Spinal cord (tissue), 10 donors: ENCODE measurements at places on chromosomes 4 and X. TPM values are rescaled to one million over a fixed set of nuclear protein-coding genes. Genes with fewer than 3 reads are reported as not detected.

DNA sequence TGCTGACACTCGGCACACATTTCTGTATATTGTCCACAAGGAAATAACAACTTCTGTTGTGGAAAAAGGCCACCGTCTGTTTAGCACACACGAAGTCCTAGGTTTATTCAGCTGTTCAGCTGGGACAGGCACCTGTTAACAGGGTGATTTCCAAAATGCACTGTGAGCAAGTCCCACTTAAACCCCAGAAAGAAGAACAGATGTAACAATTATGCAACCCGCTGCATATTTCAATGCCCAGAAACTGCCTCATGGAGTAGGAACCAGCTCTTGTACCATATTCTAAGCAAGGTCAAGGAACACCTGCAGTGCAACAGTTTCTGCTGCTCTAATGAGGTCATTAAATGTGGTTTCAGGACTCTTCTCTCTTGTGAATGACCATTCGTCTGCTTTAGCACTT, 77.1 kb downstream of the GEMIN8 start:
- H3K4me1 ChIP-seq: peaks cover 3% of the 10 kb centered on the region
- no peaks in the 10 kb centered on the region for H3K36me3 ChIP-seq
- no peak for DNase-seq
- peaks cover 34% of the 10 kb centered on the region for H3K27me3 ChIP-seq

DNA sequence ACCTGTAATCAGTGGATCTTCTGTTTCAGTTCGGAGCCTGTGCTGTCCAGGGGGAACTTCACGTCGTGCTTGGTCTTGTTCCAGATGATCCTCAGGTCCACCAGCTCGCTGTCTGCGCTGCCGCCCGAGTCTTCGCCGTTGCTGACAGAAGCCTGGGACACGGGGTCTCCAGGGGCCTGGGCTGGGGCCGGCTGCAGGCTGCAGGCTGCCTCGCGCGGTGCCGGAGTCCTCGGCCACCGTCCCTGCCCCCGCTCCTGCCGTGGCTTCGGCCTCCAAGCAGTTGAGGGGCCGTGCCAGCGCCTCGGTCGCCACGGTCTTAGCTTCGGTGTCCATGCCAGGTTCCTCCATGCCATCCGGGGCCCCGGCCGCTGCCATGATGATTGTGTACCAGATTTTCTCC, 37.3 kb upstream of the CCNI start:
- H3K27ac ChIP-seq: no peak overlapping the region
- no peak for DNase-seq
- no peaks in the 10 kb centered on the region for H3K27me3 ChIP-seq

GRCh38 chr4:8171984-8172924, 13.6 kb upstream of the ABLIM2 start:
- DNase-seq: no peak
- H3K36me3 ChIP-seq: no peaks in the 10 kb centered on the region
- no peak overlapping the region for H3K4me3 ChIP-seq
- no peaks in the 10 kb centered on the region for H3K27me3 ChIP-seq
- no peak overlapping the region for H3K27ac ChIP-seq

DNA sequence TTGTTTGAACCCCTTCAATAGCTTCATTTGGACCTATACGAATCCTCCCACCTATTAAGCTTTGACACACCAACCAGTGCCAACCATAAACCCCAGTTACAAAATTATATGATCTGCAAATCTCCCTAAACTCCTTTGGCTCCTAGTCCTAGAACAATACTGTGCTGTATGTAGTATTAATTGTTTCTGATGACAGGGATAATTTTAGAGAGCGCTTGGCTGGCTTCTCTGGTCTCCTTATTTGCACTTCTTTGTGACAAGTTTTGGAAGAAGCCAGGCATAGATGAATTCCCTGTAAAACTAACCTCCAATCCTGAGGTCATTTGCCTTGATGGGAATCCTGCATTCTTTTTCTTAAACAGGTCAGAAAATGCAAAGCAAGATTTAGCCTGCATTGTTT, 433.0 kb downstream of the PPARGC1A start:
- no peak overlapping the region for H3K27ac ChIP-seq
- no peak for DNase-seq
- H3K4me1 ChIP-seq: no peaks in the 10 kb centered on the region

The ZNF275 gene
- total RNA-seq: 14.1 TPM

DNA sequence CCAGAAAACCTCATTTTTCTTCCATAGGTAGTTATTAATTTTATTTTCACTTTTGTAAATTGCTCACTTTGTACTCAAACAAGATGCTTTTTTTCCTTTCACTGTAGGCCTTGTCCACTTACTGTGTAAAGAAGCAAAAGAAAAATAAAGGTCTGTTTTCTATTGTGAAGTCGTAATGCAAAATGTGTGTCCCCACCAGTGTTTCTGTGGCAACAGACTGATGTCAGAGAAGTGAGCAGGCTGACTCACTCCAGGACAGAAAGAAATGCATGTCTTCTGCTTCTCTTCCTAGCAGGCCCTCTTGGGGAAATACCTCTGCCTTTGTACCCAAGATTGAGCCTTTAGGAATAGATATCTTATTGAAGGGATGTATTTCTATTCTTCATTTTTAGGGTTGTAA, 30.3 kb downstream of the INPP4B start:
- H3K4me1 ChIP-seq: no peaks in the 10 kb centered on the region
- no peak overlapping the region for H3K27ac ChIP-seq
- DNase-seq: peak; percentile 32

The DACH2 gene
- total RNA-seq: 9.1 TPM

- no peak overlapping the region for H3K4me3 ChIP-seq
- no peaks in the 10 kb centered on the region for H3K4me1 ChIP-seq
- no peak for DNase-seq
- no peaks in the 10 kb centered on the region for H3K27me3 ChIP-seq
Measured at GRCh38 chrX:63961964-63962363, 176.9 kb upstream of the ARHGEF9 start.

GRCh38 chrX:50103176-50103575, 97.6 kb downstream of the AKAP4 start:
- H3K4me1 ChIP-seq: no peaks in the 10 kb centered on the region
- H3K27me3 ChIP-seq: no peaks in the 10 kb centered on the region
- no peak overlapping the region for H3K4me3 ChIP-seq
- H3K36me3 ChIP-seq: no peaks in the 10 kb centered on the region

The ADH4 gene
- not detected for total RNA-seq

- H3K36me3 ChIP-seq: no peaks in the 10 kb centered on the region
- H3K27me3 ChIP-seq: no peaks in the 10 kb centered on the region
- DNase-seq: peak; percentile 27
- H3K27ac ChIP-seq: no peak overlapping the region
Measured at GRCh38 chrX:99939883-99940232, 470.2 kb downstream of the PCDH19 start.

DNA sequence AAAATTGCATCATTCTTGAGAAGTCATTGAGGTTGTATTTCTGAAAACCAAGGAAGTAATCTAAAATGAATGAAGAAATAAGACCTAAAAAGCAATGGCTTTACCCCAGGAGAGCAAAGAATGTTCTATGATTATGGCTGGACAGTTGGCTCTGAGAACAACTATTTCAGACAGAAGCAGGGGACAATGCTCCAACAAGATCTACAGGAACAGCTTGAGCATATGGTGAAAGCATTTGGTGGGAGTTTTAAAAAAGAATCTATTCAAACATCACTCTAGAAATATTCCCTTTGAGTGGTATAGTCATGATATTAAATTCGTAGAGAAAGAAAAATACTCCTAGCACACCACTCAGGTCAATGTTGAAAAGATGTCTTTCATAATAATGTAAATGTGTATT, 26.7 kb downstream of the DYNLT3 start:
- no peak overlapping the region for H3K4me3 ChIP-seq
- H3K27me3 ChIP-seq: peaks cover 4% of the 10 kb centered on the region
- H3K4me1 ChIP-seq: no peaks in the 10 kb centered on the region
- DNase-seq: no peak
- no peaks in the 10 kb centered on the region for H3K36me3 ChIP-seq

The ETDB gene
- total RNA-seq: not detected

- H3K4me3 ChIP-seq: no peak overlapping the region
- H3K27me3 ChIP-seq: no peaks in the 10 kb centered on the region
- no peaks in the 10 kb centered on the region for H3K36me3 ChIP-seq
- no peaks in the 10 kb centered on the region for H3K4me1 ChIP-seq
- no peak for DNase-seq
Measured at GRCh38 chr4:26930964-26931363, 70.3 kb downstream of the STIM2 start.

DNA sequence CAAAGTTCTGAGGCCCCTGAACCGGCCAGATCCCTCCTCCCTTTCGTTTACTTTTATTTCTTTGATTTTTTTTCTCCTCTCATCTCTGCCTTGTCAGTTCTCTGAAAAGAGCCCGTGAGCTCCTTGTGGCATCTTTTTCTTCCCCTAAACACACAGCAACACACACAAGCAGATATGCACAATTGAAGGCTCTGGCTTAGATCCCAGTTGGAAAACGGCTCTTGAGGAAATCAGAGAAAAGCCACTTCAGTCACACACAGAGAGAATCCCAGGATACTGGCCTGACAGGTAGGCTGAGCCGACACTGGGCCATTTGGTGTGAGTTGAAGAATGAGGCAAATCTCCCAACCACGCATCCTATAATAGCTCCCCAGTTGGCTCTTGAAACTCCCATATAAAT, 12.9 kb downstream of the DIPK2B start:
- no peak overlapping the region for H3K27ac ChIP-seq
- peak; percentile 53 for DNase-seq
- H3K4me1 ChIP-seq: peaks cover 5% of the 10 kb centered on the region
- H3K27me3 ChIP-seq: peaks cover 27% of the 10 kb centered on the region
- peak overlapping the region; percentile 44 for H3K4me3 ChIP-seq
- no peaks in the 10 kb centered on the region for H3K36me3 ChIP-seq

DNA sequence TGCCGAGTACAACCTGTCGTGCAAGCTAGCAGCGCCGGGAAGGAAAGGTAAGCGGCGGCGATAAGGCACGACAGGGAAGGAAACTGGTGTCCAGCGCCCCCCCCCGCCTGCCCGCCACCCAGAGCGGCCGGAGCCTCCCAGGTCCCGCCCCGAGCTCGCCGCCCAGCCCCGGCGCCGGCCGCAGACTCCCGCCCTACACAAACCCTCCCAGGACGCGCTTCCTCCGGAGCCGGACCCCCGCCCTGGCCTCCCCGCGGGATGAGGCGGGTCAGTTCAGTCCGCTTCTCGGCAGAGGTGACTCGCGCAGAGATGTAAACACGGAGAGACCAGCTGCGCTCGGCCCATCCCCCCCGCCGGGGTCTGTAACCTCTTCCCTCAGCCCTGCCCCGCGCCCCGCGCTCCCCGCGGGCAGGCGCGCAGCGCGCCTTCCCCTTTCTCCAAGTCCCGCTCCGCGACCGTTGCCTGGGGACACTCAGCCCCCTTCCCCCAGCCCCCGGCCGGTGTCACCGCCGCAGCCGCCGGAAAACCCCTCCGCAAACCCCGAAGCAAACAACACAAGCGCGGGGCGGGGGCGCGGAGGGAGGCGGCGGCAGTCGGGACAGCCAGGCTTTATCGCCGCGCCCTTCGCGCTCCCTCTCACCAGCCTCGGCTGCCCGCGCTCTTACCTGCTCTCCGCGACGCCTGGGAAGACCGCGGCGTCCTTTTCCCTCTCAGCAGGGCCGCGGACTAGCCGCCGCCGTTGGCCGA, 543 bp downstream of the ELF2 start:
- H3K4me1 ChIP-seq: peaks cover 7% of the 10 kb centered on the region
- peak overlapping the region; percentile 82 for H3K4me3 ChIP-seq
- H3K27me3 ChIP-seq: no peaks in the 10 kb centered on the region
- H3K36me3 ChIP-seq: no peaks in the 10 kb centered on the region

GRCh38 chr4:8441499-8442091, 1.0 kb downstream of the TRMT44 start:
- peaks cover 8% of the 10 kb centered on the region for H3K36me3 ChIP-seq
- no peak overlapping the region for H3K27ac ChIP-seq
- peak overlapping the region; percentile 91 for H3K4me3 ChIP-seq
- no peak for DNase-seq
- no peaks in the 10 kb centered on the region for H3K27me3 ChIP-seq

DNA sequence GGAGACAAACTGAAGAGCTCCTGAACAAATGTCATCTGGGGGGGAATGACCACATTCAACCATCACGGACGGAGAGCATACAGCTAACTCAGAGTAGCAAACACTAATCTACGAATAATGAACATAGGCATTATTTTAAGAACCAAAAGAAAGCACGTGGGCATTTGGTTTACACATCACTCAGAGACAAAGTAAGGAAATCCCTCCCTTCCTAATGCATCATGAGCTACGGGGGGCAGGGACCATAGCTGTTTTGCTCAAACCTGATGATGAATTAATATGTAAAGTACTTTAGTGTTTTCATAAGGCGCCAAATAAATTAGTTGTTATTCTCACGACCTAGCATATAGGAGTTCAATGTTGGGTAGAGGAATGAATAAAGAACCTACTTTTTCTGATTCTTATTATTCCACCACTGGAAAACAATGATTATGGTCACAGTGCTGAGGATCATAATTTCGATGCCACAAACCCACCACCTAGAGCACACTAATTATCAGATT, 11.7 kb upstream of the TMEM156 start:
- peak overlapping the region; percentile 56 for H3K4me3 ChIP-seq
- peak; percentile 57 for DNase-seq
- H3K27ac ChIP-seq: peak overlapping the region; percentile 88
- H3K36me3 ChIP-seq: no peaks in the 10 kb centered on the region
- H3K4me1 ChIP-seq: peaks cover 3% of the 10 kb centered on the region
- H3K27me3 ChIP-seq: no peaks in the 10 kb centered on the region

GRCh38 chrX:131841496-131842437, 181.3 kb upstream of the STK26 start:
- no peak overlapping the region for H3K27ac ChIP-seq
- H3K4me3 ChIP-seq: no peak overlapping the region
- peaks cover 35% of the 10 kb centered on the region for H3K27me3 ChIP-seq
- no peak for DNase-seq

The MAOA gene
- 34.0 TPM for total RNA-seq

The PPBP gene
- total RNA-seq: 8.6 TPM

GRCh38 chrX:15242899-15243555, 26.9 kb downstream of the ASB9 start:
- H3K4me3 ChIP-seq: no peak overlapping the region
- no peak overlapping the region for H3K27ac ChIP-seq
- peak; percentile 72 for DNase-seq
- H3K36me3 ChIP-seq: no peaks in the 10 kb centered on the region
- peaks cover 17% of the 10 kb centered on the region for H3K27me3 ChIP-seq

GRCh38 chr4:4327652-4328121, 37.6 kb downstream of the ZBTB49 start:
- peaks cover 2% of the 10 kb centered on the region for H3K36me3 ChIP-seq
- no peaks in the 10 kb centered on the region for H3K27me3 ChIP-seq
- no peak overlapping the region for H3K27ac ChIP-seq
- no peak for DNase-seq
- H3K4me1 ChIP-seq: peaks cover 7% of the 10 kb centered on the region
- no peak overlapping the region for H3K4me3 ChIP-seq

The APBB2 gene
- total RNA-seq: 85.5 TPM

GRCh38 chrX:44435047-44435446, 91.6 kb upstream of the EFHC2 start:
- DNase-seq: no peak
- no peaks in the 10 kb centered on the region for H3K27me3 ChIP-seq
- H3K27ac ChIP-seq: no peak overlapping the region
- no peaks in the 10 kb centered on the region for H3K4me1 ChIP-seq
- H3K36me3 ChIP-seq: no peaks in the 10 kb centered on the region

The ENPEP gene
- total RNA-seq: 5.0 TPM

- H3K36me3 ChIP-seq: no peaks in the 10 kb centered on the region
- H3K27ac ChIP-seq: no peak overlapping the region
- no peaks in the 10 kb centered on the region for H3K4me1 ChIP-seq
- DNase-seq: no peak
Measured at GRCh38 chr4:80798082-80798481, 232.4 kb upstream of the BMP3 start.

- H3K27ac ChIP-seq: no peak overlapping the region
- no peaks in the 10 kb centered on the region for H3K27me3 ChIP-seq
- no peaks in the 10 kb centered on the region for H3K36me3 ChIP-seq
- peak; percentile 65 for DNase-seq
- no peak overlapping the region for H3K4me3 ChIP-seq
- H3K4me1 ChIP-seq: no peaks in the 10 kb centered on the region
Measured at GRCh38 chrX:83469551-83469950, 38.5 kb upstream of the POU3F4 start.

The TRAPPC11 gene
- total RNA-seq: 53.0 TPM
